ENCODE measurements at places on chromosomes 5 and 9. TPM values are rescaled to one million over a fixed set of nuclear protein-coding genes. Genes with fewer than 3 reads are reported as not detected.

GRCh38 chr9:109792951-109793546 lies 13.1 kb downstream of the PALM2AKAP2 start:
- H3K27me3 ChIP-seq = no peaks in the 10 kb centered on the region
- H3K36me3 ChIP-seq = no peaks in the 10 kb centered on the region
- peaks cover 12% of the 10 kb centered on the region for H3K4me1 ChIP-seq

DNA sequence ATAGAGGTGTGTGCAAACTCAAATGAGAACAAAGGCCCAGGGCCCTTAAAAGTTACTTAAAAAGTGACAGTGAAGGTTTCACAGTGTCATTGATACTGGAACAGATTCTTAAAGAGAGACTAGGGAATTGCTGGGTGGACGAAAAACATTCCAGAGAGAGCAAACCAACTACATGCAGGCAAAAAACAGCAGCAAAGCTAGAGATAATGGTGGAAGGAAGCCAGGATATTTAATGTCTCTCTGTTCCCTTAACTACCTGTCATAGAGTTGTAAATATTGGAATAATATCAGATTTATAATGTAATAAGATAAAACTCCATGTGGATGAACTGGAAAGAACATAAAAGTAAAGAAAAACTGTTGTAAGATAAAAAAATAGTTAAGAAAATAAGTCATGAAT lies 508.6 kb downstream of the TAF11L14 start:
- no peaks in the 10 kb centered on the region for H3K27me3 ChIP-seq
- no peak overlapping the region for H3K4me3 ChIP-seq
- no peaks in the 10 kb centered on the region for H3K36me3 ChIP-seq
- no peak for DNase-seq
- no peaks in the 10 kb centered on the region for H3K4me1 ChIP-seq

DNA sequence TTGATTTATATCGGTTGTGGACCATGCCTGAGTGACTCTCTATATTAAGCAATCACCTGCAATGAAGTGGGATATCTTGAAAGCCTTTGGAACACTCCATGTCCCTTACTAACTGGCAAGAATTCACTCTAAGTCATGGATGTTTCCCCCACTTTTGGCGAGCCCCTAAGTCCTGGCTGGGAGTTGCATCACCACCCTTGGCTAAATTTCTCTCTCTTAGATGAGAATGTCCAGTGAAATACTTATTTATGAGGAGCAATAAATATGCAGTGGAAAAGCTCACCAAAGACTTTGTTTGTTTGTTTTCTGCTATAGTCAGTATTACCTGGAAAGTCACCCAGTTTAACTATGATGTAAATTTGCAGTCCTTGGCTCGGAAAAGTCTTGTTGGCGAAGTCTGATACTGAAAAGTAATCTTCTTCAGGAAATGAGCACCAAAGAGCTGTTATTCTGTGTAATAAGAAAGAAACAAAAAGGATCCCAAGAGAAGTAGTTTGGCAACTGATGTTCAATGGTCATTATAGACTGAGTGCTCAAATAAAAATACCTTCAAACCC lies 333.8 kb downstream of the DMRT2 start:
- H3K4me1 ChIP-seq = no peaks in the 10 kb centered on the region
- no peak for DNase-seq
- no peaks in the 10 kb centered on the region for H3K27me3 ChIP-seq

GRCh38 chr9:133533857-133534256 lies 647 bp upstream of the ADAMTSL2 start:
- H3K27me3 ChIP-seq = peaks cover 30% of the 10 kb centered on the region
- DNase-seq = no peak
- peaks cover 34% of the 10 kb centered on the region for H3K4me1 ChIP-seq
- H3K27ac ChIP-seq = peak overlapping the region; percentile 71
- peak overlapping the region; percentile 59 for H3K4me3 ChIP-seq
- H3K36me3 ChIP-seq = no peaks in the 10 kb centered on the region

DNA sequence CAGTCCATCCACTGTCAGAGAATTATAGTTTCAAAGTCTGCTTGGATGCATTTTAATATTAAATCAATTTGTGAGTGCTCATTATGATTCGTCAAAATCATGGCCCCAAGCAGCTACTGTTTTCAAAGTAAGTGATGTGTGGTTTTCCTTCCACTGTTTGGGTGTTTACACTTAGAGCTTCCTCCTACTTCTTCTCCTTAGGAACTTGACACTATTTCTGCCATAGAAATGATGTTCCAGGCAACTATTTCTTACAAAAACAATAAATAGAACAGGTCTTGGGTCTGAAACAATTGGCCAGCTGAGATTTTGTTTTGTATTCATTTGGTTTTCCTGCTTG lies 132.8 kb upstream of the RAI14 start:
- no peaks in the 10 kb centered on the region for H3K36me3 ChIP-seq
- no peak overlapping the region for H3K4me3 ChIP-seq
- DNase-seq = no peak
- H3K4me1 ChIP-seq = no peaks in the 10 kb centered on the region
- H3K27me3 ChIP-seq = no peaks in the 10 kb centered on the region
- no peak overlapping the region for H3K27ac ChIP-seq

DNA sequence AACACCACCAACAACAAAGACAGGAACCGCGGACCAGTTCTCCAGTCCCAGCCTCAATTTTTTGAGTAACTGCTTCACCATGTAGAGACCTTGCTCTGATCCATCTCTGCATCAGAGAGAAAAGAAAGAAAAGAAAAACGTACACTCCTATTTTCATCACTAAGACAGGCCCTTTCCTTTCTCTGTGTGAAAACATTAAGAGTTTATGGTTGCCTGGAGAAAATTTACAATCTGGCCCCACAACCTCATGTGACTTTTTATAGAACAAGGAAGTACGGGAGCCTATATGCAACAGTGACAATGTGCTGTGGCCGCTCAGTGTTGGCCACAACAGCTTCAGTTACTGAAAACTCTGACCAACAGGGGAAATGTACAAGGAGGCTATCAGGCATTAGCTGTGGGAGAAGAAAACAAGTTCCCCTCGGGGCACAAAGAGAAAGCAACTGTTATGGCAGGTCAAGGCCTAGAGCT lies 272.9 kb upstream of the PTGER4 start:
- H3K27me3 ChIP-seq = no peaks in the 10 kb centered on the region
- H3K4me3 ChIP-seq = no peak overlapping the region
- H3K36me3 ChIP-seq = no peaks in the 10 kb centered on the region
- DNase-seq = peak; percentile 49
- peaks cover 59% of the 10 kb centered on the region for H3K4me1 ChIP-seq

GRCh38 chr5:161421067-161421466 lies 125.5 kb downstream of the GABRB2 start:
- H3K36me3 ChIP-seq = no peaks in the 10 kb centered on the region
- no peak for DNase-seq
- H3K27me3 ChIP-seq = no peaks in the 10 kb centered on the region
- H3K27ac ChIP-seq = no peak overlapping the region
- no peaks in the 10 kb centered on the region for H3K4me1 ChIP-seq
- no peak overlapping the region for H3K4me3 ChIP-seq

The FAM163B gene
- not detected for total RNA-seq

The RETREG1 gene
- 20.6 TPM for total RNA-seq

The IL17B gene
- not detected for total RNA-seq

The KIF24 gene
- 1.4 TPM for total RNA-seq

All from lower lobe of right lung (tissue), 2 donors.